Lung microvascular endothelial cell (primary cell): ENCODE measurements at places on chromosomes 1 and 21.

DNA sequence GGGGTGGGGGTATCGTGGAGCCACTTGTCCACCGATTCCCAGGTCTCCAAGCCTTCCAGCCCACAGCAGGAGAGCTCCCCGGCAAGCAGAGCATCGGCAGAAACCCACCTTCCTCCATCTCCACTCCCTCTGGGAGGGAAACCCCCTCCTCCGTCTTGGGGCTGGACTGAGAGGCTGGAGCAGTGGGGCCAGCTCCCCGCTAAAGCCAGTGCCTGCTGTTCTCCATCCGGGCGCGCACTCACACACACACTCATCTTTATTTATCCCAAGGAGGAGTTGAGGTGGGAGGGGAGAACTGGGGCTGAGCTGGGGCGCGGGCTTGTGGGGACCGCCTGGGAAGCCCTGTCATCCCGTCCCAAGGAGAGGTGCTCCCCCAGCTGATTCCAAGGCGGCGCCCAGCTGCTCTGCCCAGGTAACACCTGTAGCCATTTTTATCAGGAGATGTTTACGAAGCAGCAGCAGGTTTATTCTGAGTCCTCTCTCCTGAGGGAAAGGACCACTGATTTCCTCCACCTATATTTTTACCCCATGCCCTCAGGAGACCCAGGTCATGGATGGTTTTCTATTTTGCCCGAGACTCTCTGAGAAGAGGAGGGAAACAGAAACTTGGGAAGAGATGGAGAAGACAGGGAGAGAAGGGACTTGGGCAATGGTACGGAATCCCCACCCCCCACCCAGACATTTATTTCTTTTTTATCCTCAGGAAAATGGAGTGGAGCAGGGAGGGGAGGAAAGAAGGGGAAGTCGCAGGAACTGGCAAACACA, 2.1 kb downstream of the KCNN3 start:
- DNase-seq: no peak

- DNase-seq: no peak
Observed at GRCh38 chr1:86872086-86872485, 41.8 kb downstream of the SELENOF start.

- DNase-seq: no peak
Observed at GRCh38 chr1:109637446-109637845, 17.8 kb downstream of the AMPD2 start.

DNA sequence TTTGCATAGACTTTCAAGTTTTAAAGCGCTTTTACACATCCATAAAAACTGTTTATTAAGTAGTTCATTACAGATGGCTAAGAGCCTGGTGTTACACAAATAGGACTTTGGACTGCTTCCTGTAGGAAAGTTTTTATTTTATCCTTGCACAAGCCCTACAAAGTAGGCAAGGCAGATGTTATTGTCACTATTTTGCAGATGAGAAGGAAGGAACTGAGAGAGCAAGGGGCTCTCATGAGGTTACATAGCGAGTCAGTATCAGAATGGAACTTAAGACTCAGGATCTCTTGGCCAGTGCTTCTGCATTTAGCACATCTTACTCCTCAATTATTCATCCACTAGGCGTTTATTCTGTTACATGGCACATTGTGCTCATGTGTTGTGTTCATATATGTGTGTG, 2.6 kb upstream of the MAPKAPK2 start:
- DNase-seq: no peak

- DNase-seq: peak; percentile 51
Observed at GRCh38 chr1:185720633-185721272, 13.4 kb upstream of the HMCN1 start.

GRCh38 chr1:3084726-3085125, 15.7 kb downstream of the PRDM16 start:
- no peak for DNase-seq

DNA sequence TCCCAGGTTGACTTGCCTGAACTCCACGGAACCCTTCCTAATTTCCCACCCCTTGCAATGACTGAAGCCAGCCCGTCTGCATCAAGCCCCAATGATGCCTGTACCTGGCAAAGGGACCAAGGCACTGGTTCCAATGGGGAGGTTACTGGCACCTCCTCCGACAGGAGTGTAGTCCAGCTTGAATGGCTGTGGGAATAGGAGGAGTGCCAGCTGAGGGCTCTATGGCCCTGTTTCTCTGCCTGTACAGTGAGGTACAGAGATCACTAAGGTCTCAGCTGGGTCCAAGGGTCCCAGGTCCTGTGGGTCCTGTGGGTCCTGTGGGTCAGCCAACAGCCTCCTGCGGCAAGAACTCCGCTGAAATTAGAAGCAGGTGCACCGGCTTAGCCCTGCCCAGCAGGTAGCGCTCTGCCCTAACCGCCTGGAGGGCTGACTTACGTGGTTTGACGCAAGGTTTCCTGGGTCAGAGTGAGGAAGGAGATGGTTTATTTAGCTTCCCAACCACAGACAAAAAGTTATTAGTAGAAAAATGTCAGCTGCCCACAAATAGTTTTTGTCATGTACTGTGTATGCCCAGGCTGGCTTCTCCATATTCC, 9.9 kb upstream of the SPRR4 start:
- DNase-seq: no peak

DNA sequence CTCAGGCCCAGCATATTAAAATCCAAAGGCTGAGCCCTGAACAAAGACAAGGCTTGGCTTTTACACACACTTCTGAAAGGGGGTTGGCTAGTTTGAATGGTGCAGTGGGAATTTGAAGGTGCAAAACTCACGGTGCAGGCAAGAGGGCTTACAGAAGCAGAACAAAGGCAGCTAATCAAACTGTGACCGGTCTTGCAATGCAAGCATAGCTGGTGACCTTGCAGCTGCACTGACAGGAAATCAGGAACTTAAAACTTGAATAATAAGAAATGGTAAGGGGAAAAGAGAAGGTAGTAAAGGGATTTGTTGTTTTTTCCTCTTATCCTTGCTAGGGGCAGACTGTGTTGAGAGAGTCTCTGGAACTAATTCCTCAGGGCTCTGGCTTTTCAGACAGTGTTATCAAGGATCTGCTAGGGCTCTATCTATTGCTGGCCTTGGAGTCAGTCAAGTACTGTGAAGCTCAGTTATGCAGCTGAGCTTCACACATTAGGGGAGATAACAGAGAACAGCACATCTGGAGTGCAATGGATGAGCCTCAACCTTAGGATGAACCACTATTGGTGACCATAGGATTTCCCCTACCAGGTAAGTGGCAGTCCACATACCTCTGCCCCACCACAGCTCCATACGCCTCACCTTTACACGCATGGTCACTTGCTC, 97.6 kb downstream of the PPIAL4G start:
- DNase-seq: no peak

DNA sequence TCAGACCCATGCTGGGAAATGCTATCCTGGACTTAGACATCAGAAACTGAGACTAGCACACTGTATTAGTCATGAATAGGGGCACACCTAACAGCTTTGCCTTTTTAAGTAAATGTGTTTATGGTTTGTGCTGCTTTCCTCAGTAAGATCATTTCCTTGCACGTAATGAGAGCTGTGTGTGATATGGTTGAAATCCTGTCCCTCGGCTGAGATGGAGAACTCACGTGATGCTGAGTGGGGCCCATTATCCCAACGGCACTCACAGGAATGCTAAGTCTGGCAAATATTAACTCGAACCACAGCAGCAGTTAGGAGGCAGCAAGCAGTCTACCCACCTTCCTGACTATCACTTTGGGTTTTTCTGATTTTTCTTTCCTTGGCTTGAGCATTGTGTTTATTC, 38.2 kb downstream of the BCL9 start:
- no peak for DNase-seq

DNA sequence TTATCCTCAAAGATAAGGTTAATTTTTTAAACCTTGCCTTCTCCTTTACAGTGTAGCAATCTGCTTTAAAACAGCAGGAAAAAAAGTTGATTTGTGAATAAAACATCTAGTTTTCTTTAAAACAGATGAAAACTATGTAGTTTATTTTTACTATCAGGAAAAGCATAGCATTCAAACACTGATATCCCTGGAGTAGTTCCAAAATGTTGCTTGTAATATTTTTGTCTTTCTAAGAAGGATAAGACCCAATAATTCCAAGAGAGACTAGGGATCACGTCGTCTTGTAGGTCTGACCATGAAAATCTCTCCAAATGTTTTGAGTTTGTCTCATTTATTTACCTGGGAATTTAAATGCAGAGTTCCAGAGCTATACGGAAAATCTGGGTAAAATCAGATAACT, 204.0 kb downstream of the NTNG1 start:
- no peak for DNase-seq

DNA sequence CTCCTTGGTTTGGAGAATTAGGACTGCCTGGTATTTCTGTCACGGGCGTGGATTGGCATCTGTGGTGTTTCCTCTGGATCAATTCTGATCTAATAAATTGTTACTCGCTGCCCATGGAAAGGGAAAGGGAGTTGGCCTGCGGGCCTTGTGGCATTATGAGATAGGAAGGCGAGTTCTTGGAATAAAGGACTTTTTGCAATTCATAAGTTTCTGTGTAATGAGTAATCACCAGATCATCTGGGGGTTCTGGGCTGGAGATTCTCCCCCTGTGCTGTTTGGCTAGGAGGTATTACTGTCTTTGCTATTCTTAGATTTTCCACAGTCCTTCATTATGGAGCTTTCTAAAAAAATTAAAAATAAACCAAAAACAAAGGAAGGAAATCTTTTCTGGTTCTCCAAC, 315.9 kb downstream of the CAMTA1 start:
- no peak for DNase-seq

DNA sequence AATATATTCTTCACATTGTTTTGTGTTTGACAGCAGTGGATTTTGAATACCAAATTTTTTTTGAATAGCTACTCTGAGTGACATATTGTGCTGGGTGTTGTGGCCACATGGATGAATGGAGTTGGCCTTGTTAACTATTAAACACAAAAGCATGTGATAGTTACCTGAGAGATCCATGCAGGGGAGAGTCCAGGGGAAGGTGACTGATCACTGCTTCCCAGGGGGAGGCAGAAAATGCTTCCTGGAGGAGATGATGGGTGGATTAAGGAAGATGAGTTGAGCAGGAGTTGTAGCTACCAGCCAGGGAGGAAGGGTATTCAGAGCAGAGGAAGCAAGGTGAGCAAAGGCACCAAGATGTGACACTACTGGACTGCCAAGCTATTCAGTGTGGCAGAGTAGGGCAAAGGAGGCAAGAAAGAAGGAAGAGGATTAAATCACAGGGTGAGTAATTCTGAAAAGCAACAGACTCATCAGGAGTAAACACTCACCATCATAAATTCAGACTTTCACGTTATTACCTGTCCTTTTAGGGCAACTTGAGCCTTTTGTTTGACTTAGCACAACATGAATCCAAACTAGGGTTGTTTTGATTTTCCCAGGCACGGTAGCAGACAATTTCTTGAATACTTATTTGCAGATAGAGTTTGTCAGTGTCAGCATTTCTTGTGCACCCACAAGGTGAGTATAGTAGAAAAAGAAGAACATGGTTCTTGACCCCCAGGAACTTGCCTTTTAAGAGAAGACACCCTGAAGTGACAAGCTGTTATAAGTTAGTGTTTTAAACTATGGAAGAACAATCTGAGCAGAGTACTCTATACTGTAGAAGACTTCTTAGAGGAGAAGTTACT, 4.2 kb downstream of the CD46 start:
- no peak for DNase-seq

GRCh38 chr1:206447792-206448191, 22.5 kb upstream of the IKBKE start:
- no peak for DNase-seq

DNA sequence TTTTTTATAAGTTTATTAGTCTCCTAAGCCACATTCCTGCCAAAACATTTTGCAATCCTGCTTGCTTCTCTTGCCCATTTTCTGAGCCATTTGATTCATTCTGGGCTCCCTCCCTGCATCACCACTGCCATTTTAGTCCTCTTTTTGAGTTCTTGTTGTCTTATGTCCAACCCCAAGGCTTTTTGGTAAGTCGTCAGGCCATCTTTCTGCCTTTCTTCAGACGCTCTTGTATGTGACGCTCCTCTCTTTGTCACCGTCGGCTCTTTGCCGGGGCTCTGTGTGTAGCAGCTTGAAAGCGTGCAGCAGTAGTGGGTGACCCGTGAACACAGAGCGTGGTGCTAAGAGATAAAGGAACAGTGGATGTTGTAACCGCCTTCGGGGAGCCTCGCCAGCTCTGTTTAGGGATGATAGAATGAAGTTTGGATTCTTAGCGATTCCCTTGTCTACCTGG, 14.6 kb downstream of the HUNK start:
- DNase-seq: no peak

- peak; percentile 2 for DNase-seq
Observed at GRCh38 chr1:222454782-222455181, 93.1 kb downstream of the HHIPL2 start.
